ENCODE measurements at places on chromosomes 16 and 17.

DNA sequence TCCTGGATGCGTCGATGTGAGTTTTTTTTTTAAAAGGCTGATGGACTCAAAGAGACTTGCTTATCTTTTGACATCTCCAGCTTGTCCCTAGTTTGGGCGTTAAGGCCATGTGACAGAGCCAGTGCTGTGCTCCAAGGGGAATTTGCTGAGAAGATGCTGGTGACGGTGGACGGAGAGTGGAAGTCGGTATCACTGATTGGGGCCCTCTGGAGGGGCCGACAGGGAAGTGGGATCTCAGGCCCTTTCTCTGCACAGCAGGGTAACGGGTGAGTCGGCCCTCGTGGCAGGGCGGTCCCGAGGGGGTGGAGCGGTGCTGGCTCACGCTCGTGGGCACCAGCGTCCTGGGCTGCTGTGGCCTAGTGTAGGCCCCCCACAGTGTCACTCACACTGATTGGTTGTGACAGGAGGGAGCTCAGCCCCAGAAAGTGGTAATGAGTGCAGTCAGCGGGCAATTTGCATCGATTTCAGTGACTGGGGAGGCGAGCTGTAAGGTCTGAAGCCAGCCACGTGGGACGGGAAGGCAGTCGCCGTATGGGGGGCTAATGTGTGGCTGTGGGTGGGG lies 91.3 kb downstream of the TBC1D16 start:
- no peak for DNase-seq

DNA sequence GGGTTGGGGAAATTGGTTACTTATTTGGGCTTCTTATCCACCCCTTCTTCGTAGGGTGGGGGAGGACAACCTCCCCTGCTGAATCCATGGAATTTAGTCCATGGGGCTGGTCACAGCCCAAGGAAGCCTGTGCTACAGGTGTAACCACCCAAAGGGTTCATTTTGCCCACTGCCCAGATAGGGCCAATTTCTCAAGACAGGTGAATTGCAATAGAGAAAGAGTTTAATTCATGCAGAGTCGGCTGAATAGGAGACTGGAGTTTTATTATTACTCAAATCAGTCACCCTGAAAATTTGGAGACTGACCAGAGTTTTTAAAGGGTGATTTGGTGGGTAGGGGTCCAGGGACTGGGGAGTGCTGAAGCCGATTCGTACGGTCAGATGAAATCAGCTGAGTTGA lies 101.5 kb upstream of the HS3ST2 start:
- no peak for DNase-seq

DNA sequence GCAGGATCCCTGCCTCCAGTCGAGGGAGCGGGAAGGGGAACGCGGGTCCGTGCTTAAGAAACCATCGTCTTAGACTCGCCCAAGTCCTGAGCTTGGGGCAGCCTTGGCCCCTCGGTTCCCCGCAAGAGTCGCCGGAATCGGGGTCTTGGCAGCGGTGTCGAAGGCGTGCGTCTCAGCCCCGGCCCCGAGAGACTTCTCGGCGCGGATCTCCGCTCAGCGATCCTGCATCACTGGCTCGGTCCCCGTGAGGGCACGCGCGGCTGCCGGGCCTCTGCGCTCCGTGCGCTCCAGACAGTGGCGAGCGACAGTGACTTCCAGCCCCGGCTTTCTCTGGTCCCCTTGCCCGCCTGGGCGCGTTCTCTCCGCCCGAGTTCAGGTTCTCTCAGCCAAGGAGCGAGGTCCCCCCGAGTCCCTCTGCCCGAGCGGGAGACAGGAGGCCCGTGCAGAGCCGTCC lies 380 bp downstream of the HS3ST3A1 start:
- DNase-seq: peak; percentile 13

DNA sequence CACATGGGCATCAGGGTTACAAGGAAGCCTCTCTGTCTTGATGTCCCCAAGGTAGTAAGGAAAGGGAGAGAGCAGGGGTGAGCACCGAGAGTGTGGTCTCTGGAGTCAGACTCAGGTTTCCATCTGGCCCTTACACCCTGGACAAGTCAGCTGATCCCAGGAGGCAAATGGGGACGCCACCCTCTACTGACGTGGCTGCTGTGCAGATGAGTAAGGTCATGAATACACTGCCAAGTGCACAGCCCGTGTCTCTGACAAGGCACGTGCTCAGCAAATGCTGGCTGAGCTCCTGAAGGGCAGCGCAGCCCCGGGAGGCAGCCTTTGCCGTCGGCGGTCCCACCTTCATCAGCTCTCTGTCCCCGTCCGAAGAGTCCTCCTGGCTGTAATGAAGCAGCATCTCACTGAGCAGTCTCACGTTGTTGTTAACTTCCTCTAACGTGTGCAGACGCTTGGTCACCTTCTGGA lies 19.4 kb downstream of the GGA3 start:
- no peak for DNase-seq

DNA sequence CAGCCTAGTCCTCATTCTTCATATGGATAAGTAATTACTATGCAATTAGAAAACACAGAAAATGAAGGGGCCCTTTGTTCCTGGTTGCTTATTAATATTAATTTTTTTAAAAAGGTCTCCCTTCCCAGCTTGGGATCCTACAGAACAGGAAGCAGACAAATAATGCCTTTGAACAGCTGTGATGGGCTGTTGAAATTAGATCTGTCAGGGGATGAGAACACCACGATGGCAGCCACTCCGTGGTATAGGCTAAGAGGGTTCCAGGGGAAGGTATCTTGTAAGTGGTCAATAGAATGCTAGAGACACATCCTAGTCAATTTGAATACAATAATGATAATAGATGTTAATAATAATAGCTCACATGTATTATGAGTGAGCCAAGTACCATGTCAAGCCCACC lies 83.1 kb downstream of the CCDC182 start:
- DNase-seq: no peak

DNA sequence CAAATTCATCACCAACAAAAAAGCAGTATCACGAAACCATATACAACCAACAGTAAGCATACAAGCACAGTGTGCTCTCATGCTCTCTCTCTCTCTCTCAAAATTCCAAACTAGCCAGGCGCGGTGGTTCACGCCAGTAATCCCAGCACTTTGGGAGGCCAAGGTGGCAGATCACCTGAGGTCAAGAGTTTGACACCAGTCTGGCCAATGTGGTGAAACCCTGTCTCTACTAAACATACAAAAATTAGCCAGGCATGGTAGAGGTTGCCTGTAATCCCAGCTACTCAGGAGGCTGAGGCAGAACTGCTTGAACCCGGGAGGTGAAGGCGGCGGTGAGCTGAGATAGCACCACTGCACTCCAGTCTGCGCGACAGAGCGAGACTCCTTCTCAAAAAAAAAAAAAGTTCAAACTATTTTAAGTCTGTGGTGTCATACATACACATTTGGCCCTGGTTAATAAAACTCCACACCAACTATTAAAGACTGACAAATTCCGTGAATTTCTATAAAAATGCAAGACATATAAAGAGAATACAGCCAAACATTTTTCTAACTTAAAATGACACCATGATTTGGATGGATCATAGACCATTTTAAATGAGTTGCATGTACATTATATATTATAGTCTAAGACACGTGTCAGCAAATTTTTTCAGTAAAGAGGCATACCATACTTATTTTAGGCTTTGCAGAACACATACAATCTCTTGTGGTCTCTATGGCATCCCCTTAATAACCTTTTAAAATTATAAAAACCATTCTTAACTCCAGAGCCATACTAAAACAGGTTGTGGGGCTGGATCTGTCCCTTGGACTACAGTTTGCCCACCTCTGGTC lies 30.9 kb downstream of the GLG1 start:
- DNase-seq: no peak

DNA sequence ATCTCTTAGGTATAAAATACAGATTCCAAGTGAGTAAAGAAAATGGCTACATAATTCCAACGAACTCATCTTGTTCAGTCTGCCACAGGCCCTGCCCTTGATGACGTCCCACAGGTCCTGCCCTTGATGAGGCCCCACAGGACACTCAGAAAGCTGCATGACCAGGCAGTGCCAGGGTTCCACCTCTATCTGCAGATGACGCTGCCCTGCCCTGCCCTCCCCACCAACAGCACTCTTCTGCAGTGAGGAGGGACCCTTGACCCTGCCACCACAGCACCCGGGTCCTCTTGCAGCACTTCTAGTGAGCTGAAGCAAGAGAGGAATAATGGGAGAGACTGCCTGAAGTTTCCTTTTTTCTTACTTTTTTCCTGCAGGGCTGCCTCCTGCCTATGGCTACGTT lies 118.4 kb downstream of the VPS53 start:
- DNase-seq: no peak

GRCh38 chr17:27532269-27533263 lies 76.3 kb downstream of the KSR1 start:
- DNase-seq: no peak

GRCh38 chr16:3520413-3520812 lies 19.6 kb downstream of the CLUAP1 start:
- no peak for DNase-seq

GRCh38 chr16:51009813-51010212 lies 141.3 kb downstream of the SALL1 start:
- no peak for DNase-seq

DNA sequence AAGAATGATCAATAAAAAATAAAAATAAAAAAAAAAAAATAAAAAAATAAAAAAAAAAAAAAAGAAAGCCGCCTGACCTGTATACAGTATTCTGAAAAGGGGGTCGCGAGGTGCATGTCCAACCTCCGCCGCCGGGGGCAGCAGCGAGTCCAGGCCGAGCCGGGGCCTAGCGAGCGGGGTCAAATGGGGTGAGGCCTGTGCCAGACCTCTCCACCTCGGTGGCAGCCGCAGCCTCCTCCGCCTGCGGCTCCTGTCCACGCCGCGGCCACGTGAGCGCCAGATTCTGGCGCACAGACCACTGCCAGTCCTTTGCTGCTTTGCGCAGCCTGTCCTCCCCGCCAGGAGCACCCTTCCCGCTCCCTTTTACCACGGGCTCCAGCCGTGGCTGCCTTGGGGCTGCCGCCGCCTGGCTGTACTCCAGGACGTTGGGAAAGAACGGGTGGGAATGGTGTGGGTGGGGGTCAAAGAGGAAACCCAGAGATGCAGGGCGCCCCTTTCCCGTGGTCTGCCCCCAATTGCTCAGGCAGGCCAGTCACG lies 2.4 kb upstream of the BCKDK start:
- peak; percentile 83 for DNase-seq

- DNase-seq: no peak
Observed at GRCh38 chr16:85042606-85043005, 15.0 kb downstream of the KIAA0513 start.

- DNase-seq: no peak
Observed at GRCh38 chr16:3553138-3553923, 23.9 kb downstream of the NLRC3 start.

DNA sequence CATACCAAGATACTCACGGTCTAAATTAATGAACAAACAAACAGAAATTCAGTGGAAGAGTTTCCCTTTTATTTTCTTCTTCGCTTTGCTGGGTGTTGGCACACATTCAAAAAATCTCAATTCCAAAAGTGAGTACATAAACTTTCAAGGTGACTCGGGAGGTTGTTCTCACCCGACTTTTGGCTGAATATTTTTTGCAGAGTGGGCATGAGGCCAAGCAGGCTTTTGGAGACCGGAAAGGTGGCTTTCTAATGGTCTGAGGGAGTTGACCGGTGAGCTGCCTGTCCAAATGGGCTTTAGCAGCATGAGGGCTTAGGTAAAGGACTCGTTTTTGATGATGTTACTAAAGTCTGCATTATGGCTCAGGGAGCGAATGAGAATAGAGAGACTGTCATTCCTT lies 318.7 kb downstream of the CPPED1 start:
- no peak for DNase-seq

DNA sequence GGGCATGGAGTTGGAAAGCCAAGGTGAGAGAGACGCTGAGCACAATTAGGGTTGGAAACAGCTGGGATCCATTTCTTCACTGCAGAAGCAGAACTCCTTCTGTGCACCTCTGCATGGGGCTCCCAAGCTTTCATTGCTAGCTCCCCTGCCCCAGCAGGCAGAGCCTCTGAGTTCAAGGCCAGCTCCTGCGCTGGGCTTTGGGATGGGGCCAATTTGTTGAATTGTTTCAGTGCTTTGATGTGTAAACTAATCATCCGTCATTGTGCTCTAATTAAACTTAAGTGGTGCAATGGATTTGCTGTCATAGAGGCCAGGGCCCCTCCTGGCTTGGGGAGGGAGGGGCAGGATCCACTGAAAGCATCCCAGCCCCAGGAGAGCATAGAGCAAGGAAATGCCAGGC lies 13.5 kb upstream of the LYRM9 start:
- DNase-seq: no peak

DNA sequence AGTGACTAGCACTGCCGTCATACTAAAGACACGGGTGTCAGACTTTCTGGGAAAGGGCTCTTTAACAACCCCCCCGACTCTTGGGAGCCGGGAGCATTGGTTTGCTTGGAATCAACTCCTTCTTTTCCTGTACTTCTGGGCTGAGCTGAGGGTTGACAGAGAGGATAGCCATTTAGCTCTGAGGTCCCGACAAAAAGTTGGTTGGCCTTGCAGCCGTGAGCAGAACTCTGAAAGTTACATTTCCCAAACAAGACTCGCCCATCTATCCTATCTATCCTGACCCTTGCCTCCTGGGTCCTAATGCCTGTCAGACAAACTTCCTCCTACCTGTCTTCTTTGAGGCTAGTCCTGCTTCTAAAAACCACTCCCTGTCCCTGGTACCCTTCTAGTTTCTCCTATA lies 460.8 kb upstream of the TOM1L1 start:
- DNase-seq: no peak

DNA sequence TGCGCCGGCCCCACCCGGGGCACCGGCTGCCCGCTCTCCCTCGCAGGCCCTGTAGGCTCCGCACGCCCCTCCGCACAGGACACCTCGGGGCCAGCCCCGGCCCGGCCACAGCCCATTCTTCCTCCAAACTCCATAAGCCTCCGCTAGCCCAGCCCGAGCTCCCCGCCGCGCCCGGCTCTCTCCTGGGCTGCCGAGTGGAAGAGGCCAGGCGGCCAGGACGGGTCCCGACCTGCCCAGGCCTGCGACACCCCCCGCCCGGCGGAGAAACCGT lies 397 bp downstream of the NCOR1 start:
- DNase-seq: no peak

- DNase-seq: peak; percentile 81
Observed at GRCh38 chr16:58684354-58685083, at the start of gene SLC38A7. Gene SLC38A7 (minus strand): TSS chr16:58684770. CDS start chr16:58680126, 4,644 bp downstream.

DNA sequence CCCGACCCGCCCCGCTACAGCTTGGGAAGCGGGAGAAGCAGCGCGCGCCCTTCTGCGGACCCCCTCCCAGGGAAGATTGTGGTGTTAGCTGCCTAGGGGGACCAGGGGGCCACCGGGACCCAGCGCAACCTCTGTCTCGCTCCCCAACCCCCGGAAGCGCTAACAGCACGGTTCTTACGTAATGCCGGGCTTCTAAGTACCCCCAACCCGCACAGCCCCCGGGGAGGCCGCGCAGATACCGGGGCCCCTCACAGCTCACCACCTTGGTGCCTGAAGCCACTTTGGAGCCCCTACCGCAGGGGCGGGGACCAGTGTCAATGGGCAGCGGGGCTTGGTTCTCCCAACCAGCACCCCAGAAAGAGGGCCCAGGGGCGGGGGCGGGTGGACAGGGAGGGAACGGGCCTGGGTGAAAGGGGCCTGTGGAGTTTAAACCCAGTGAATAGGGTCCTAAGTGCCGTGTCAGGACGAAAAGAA lies 348 bp downstream of the MPP2 start:
- DNase-seq: peak; percentile 53

All from B cell (primary cell).